ENCODE measurements at places on chromosomes 16 and 17.

DNA sequence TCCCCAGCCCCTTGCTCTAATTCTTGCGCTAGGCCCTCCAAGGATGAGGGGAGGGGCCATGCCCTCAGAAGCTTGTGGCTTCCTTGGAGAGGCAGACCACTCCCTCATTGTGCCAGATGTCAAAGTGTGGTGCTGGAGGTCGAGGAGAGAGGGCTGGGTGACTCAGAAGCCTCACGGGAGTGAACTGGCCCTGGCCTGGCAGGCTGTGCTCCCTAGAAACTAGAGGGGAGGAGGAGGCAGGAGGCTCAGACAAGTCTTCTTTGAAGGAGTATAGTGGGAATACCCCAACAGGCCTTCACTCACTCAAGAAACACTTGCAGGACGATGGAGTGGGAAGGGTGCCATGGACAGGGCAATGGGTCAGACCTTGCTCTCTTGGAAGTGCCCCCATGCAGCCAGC, 18.5 kb downstream of the ANKRD40 start:
- peak; percentile 55 for DNase-seq

- peak; percentile 25 for DNase-seq
Observed at GRCh38 chr16:22912654-22913053, 98.7 kb downstream of the HS3ST2 start.

GRCh38 chr17:65183736-65184135, 46.6 kb downstream of the RGS9 start:
- DNase-seq: peak; percentile 66

DNA sequence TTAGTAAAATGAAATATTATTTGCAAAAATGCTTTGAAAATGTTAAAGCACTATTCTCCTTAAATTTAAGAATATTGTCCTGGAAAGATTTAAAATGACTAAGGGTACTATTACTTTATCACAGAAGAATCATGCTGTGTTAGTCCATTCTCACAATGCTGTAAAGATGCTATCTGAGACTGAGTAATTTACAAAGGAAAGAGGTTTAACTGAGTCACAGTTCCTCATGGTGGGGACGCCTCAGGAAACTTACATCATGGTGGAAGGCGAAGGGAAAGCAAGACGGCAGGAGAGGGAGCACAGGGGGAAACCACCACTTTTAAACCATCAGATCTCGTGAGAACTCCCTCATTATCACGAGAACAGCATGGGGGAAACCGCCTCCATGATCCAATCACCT, 245.6 kb downstream of the IRX3 start:
- DNase-seq: no peak

DNA sequence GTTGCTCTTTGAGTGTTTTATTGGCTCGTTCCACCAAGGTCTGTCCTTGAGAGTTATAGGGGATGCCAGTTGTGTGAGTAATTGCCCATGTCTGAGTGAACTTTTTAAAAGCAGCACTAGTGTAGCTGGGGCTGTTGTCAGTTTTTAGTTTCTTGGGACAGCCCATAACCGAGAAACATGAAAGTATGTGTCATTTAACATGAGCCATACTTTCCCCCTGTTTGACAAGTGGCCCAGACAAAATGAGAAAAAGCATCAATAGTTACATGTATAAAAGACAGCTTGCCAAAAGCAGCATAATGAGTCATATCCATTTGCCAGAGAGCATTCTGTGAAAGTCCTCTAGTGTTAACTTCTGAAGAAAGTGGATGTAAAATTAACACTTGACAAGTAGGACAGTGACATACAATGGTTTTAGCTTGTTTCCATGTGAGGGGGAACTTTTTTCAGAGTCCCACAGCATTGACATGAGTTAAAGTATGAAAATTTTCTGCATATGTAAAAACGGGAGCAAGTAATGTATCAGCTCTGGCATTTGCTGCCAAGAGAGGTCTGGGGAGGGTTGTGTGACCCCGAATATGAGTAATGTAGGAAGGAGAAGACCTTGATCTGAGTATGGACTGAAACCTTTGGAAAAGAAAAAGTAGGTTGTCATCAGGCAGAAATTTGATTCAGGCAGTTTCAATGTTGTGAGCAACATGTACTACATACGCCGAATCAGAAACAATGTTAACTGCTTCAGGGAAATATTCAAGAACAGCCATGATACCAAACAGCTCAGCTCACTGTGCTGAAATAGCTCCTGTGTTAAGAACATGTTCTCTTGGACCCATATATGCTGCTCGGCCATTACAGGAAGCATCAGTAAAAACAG, 56.8 kb upstream of the ARL4D start:
- no peak for DNase-seq

DNA sequence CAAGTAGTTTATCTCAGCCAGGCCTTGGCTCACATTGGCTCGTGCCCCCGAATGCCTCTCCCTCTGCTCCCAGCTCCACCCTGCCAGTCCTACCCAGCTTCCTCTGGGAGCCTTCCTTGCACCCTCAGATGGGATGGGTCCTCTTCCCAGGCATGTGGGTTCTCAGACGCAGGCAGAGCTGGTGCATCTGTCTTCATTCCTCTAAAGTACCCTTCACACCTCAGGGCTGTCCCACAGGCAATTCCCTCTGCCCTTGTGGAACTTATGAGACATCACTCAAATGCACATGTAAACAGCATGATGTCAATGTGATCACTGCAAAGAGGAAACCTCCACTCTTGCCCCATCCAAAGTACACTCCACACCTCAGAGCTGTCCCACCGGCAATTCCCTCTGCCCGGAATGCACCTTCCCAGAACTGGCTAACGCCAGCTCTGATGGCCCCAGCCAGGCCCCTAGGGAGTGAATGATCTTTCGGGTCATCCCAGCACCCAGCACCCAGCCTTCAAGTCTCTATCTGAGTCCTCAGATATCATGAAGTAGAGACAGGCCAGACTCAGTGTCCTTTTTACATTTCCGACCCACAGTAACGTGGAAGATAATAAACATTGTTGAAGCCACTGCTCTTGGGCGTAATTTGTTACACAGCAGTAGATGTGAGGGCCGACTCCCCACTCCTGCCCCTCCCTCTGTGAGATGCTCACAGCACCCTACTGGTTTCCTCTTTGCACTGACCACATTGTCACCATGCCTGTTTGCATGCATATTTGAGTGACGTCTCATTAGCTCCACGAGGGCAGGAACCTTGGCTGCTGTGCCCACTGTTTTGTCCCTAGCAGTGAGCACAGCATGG, 85.4 kb downstream of the N4BP1 start:
- no peak for DNase-seq

GRCh38 chr16:28902909-28903308, 22.1 kb downstream of the RABEP2 start:
- no peak for DNase-seq

DNA sequence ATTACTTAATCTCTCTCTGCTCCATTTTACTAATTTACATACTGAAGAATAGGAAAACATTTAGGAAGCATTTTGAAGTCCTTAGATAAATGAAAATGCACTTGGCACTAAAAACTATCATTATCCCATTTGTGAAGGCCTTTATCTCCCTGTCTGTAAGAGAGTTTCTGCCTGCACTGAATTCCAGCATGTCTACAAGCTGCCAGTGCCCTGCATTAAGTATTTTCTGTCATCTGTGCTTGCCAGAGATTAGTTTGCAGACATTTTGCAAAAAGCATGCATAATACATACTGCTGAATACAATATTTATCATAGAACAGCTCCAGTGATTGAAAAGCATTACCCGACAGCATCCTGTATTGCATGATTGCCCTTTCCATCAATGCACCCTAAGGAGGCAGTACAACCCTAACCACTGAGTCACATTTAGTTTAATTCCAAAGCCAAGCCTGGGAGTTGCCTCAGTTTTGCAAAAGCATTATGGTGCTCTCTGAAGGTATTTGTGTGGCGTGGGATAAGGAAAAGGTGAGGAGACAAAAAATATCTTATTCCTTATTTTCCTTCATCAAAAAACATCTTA, 280.2 kb upstream of the TOM1L1 start:
- DNase-seq: no peak

DNA sequence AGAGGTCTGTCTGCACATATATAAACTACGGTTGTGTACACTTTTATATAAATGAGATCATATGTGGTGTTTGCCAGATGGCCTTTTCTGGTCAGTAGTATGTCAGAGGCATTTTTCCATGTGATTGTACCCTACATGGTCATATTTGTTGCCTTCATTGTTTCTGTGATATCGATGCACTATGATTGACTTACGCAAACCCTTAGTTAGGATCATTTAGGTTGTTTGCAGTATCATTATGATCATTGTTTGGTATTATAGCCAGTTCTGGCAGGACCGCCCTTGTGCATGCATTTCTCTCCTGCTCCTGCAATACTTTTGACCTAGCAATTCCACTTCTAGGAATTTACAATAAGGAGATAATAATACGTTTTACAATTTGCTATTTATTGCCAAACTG, 169.1 kb downstream of the MSI2 start:
- no peak for DNase-seq

- no peak for DNase-seq
Observed at GRCh38 chr17:16464303-16465051, 27.5 kb downstream of the LRRC75A start.

- DNase-seq: no peak
Observed at GRCh38 chr17:78524870-78525510, 52.2 kb downstream of the DNAH17 start.

GRCh38 chr16:66751053-66751302, 431 bp downstream of the DYNC1LI2 start:
- DNase-seq: no peak

DNA sequence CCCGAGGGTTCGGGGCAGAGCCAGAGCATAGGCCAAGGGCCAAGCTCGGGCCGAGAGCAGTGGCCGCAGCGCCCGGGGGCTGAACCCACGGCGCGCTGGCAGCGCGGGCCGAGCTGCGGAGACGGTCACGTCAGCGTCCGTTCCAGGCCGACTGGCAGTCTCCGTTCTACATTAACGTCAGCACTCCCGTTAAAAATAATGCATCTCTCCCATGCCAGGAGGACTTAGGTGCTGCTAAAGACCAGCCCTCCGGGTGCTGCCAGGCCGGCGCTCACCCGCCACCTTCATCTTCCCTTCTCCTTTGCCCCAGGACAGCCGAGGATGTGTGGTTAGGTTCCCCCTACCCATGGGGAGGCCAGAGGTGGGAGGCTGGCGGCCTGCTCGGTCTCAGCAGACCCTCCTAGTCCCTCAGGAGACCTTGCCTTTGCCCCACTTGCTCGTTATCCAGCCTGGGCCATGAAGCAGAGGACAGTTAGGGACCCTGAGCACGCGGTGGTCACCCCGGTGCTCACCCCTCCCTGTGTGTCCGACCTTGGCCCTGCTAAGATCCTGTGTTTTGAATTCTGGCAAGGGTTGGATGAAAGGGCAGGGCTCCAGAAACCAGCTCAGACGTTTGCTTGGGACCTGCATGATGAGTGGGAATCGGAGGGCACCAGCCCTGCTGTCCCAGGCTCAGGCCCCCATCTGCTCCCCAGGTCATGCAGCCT, 572 bp downstream of the MPG start:
- no peak for DNase-seq

- no peak for DNase-seq
Observed at GRCh38 chr16:74304164-74304834, 7.7 kb downstream of the PSMD7 start.

GRCh38 chr16:1706386-1707192, 594 bp downstream of the MAPK8IP3 start:
- DNase-seq: no peak

- no peak for DNase-seq
Observed at GRCh38 chr17:21127509-21128077, 829 bp downstream of the DHRS7B start.

DNA sequence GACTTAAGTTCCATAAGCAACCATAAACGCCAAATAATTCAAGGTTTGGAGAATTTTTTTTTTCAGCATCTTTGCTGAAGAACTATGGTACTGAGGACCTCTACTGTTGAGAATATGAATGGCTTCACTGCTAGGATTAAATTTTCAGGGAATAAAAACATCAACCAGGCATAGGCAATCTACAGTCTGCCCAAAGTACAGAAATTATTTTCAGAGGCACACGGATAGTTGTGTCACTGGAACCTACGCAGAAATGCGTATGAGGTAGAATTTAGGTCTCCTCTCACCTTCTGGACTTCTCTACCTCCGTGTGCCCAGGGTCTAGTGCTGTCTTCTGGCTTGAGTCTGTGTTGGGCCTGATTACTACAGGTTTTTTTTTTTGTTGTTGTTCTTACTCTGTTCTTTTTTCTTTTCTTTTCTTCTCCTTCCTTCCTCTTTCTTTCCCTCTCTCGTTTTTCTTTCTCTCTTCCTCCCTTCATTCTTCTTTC, 39.7 kb downstream of the NACA2 start:
- no peak for DNase-seq

DNA sequence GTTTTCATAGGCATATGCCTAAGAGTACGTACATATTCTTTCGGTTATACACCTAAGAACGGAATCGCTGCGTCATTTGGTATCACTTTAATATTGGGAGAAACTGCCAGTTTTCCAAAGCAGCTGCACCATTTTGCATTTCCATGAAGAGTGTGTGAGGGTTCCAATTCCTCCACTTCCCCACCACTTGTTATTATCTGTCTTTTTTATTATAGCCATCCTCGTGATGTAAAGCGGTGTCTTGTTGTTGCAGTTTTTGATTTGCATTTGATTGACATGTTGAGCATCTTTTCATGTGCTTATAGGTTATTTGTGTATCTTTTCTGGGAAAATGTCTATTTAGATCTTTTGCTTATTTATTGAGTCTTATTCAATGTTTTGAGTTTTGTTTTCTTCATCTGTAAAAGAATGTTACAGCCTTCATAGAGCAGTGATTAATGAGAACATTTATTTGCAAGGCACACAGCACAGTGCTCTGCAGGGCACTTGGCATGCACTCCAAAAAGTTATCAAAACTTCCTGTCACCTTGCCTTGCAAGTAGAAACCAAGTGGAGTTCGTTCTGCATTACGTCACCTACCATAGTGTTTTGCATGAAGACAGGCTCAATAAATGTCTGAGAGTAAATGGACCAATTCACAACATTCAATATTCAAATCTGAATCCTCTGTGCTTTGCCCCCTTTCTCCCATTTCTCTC, 26.6 kb upstream of the ST6GALNAC1 start:
- no peak for DNase-seq

DNA sequence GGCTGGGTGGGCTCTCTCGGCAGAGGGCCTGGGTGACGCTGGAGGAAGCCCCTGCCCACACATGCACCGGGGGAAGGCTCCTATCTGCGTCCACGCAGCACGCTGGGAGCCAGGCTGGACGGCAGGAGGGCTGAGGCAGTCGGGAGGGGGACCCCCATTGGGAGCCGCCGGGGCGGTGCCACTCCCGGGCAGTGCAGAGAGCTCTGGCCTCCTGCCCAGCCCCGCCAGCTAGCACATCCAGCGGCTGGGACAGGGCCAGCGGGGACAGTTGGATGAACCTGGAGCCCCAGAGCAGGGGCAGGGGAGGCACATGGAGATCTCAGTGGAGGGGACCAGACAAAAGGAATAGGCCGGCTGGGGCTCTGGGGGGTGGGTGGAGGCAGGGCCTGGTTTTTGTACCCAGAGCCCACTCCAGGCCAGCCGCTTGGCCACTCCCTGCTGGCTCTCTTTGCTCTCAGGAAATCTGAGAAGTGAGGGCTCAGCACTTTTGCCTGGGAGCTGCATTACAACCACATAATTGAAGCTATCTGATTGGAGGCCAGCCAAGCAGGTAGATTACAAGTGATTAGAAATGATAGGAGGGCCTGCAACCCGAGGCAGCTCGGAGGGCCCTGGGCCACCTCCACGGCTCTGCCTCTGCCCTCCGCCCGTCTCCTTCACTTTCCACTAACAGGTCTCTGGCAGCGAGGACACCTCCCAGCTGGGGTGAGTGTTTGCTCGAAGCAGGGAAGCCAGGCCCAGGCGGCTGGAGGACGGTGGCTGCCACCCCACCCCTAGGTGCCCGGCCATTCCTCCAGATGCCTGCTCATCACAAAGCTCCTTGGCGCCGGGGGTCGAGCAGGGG, 40.1 kb downstream of the ENGASE start:
- DNase-seq: peak; percentile 41
